ENCODE measurements at places on chromosomes 12 and 14.

GRCh38 chr12:72273499-72273837 lies 1.3 kb downstream of the TRHDE start:
- no peak for DNase-seq

DNA sequence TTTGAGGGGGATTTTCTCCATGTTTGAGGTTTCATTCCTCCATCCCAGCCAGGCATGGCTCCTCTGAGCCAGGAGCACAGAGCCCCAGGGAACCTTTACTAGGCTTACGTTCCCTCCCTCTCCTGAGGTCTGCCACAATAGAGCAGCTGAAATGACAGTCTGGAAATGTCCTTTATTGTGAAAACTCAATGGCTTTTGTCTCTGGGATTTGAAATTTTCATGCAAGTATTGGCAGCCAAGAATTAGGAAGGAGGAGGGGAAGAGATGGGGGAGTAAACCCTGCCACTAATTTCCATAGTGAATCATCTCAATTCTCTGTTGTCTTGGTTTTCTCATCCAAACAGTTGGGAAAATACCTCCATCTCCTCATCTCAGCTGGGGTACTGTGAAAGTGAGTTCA lies 2.6 kb upstream of the PLEKHG3 start:
- no peak for DNase-seq

- no peak for DNase-seq
Observed at GRCh38 chr12:47797441-47797840, 22.3 kb downstream of the HDAC7 start.

DNA sequence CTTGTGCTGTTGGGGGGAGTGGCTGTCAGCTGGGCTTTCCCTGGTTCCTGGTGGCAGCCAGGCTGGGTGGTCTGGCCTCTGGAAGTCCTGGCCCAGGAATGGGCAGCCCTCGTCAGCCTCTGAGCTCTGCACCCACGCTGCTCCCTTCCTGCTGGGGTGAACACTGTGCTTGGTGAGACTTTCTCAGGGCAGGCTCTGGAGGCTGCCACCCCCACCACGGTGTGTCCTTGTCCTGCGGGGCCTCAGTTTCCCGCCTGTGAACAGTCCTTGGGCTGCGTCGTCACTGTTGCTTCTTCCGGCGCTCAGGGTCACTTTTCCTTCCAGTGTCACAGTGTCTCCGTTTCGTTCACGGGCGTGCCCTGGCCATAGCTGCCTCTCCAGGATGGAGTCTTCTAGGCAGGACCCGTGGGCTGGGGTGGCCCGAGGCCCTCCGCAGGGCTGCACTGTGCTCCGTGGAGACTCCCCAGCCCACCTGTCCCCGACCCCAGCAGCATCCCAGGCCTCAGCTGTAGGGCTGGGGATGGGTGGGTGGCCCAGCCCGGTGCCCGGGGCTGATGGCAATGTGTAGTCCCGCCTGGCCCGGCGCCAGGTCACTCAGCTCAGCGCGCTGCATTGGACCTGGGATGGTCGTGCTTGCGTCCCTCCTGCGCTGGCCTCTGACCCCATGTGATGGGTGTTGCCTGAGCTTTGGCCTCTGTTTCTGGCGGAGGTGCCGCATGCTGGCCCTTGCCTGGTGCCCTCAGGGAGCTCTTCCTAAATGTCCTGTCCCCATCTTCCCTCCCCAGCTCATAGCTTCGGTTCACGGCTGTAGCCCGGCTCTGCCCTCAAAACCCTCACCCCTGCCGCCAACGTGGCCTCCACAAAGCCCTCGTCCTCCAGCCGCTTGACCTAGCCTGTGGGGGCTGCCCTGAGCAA lies 6.8 kb downstream of the KIF26A start:
- no peak for DNase-seq

GRCh38 chr14:49160983-49161382 lies 425.2 kb downstream of the RPS29 start:
- DNase-seq, result no peak

- DNase-seq, result peak; percentile 7
Observed at GRCh38 chr12:95959107-95959506, 16.0 kb downstream of the AMDHD1 start.

- DNase-seq, result no peak
Observed at GRCh38 chr12:123938679-123939480, 33.8 kb downstream of the CCDC92 start.

DNA sequence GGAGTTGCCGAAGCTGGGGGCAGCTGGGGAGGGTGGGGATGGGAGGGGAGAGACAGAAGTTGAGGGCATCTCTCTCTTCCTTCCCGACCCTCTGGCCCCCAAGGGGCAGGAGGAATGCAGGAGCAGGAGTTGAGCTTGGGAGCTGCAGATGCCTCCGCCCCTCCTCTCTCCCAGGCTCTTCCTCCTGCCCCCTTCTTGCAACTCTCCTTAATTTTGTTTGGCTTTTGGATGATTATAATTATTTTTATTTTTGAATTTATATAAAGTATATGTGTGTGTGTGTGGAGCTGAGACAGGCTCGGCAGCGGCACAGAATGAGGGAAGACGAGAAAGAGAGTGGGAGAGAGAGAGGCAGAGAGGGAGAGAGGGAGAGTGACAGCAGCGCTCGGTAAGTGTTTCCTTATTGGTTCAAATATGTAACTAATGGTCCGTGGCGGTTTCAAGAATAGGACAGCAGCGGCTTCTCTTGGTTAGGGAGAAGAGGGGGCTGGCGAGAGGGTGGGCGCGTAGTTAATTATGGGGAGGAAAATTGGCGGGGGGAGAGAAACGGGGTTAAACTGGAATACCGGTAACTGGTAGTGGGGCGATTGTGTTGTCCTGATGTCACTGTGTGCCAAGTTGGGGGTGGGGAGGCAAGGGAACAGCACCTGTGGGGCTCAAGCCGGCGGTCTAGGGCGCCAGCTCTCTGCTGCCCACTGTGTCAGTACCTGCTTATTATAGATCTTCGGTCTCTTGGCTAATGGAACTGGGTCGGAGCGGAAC lies 8.4 kb downstream of the HOXC8 start:
- no peak for DNase-seq

DNA sequence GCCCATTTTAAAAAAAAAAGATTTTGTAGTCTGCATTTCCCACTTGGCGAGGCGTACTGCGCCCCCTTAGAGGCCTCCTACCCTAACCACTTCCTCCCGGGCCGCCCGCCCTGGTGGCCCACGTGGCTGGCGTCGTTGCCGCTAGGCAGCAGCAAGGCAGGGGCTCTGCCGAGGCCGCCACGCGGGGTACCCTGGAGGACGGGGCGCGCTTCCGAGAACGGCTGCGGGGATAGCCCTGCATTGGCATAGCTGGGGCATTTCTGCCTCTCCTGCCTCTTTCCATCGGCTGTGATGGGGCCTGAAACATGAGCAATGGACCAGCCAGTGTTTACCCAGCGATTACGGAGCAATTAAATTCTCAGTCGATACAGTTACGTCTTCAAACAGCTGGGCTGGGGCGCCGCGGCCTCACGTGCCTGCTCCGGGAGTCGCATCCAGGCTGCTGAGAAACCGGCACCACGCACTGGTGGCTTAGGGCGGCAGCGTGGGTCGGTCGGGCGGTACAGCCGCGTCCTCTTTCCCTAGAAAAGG lies 38.0 kb downstream of the IQSEC3 start:
- DNase-seq, result no peak

GRCh38 chr12:6202846-6203245 lies 2.6 kb downstream of the CD9 start:
- no peak for DNase-seq

DNA sequence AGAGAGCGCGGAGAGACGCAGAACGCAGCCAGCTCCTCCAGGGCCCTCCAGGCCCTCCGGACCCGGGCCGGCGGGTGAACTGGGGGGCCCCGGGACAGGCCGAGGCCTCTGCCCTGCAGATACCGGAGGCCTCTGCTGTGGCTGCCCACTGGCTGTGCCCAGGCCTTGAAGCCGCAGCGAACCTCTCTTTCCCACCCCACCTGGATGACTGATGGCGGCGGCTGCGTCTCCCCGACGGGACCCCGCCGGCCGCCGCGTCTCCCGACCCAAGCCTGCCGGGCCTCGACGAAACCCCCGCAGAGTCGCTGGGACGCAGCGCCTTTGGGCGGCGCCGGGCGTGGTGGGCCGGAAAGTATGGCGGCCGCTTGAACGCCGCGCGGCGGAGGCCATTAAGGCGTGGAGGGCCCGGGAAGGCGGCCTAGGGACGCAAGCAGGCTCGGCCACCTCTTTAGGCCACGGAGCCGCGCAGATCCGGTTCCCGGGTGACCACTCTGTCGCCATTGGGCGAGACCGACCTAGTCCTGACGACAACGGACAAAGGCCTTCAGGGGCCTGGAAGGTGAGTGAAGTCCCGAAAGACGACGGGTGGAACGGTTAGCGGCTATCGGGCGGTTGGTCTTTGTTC lies 8.4 kb upstream of the ERGIC2 start:
- DNase-seq, result no peak

DNA sequence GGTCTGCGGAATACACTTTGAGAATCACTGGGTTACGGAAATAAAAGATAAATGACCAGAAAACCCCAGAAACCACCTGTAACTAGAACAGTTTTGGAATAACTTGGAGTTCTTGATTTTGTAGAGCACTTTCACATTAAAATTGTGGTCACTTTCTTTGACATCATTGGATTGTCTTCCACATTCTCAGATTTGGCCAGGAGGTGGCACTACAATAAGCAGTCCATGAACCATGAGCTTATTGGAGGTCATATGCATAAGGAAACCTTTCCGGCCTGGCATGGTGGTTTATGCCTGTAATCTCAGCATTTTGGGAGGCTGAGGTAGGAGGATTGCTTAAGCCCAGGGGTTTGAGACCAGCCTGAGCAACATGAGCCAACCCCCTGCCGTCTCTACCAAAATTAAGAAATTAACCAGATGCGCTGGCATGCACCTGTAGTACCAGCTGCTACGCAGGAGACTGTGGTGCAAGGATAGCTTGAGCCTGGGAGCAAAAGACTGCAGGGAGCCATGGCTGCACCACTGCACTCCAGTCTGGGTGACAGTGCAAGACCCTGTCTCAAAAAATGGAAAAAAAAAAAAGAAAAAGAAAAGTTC lies 107.7 kb upstream of the CAND1 start:
- peak; percentile 61 for DNase-seq

All from OCI-M1 (cell line).